D341Med (cell line): ENCODE measurements at places on chromosomes 6 and 20.
A peak's percentile ranks its signal among the peaks of the same experiment; 100 is the strongest.

DNA sequence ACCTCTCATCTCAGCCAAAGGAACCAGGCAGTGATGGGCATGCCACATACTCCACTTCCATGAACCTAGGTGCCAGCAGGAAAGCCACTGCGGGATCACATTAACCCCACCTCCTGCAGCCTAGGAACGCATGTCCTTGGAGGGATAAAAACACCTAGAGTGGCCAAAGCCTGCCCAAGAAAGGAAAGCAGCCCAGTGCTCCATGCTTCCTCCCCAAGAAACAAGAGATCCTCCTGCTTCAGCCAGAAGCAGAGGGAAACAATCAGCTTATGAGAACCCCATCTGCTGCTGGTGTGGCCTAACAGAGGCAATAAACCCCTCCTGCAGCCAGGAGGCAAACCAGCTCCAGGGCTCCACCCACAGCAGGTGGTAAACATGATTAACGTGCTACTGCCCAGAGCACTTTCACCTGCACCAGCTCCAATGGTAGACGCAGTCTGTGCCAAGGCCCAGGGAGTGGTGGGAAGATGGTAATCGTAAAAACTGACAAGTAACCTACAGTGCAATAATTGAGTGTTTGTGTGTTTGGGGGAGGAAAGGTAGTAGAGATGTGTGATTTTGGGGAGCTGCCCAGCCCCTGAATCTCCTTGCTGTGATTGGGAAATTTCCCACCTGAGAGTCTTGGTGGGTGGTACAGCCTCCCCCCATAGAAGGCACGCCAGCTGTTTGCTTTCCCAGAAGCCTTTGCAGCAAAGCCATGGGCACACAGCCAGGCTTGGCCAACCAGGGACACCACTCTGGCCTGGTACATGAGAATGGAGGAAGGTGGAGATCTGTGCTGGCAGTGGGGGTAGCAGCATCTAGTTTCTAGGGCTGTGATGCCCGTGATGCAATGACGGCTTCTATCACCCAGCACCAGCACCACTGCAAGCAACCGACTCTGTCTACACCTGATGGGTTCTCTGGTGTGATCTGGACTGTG is 50.6 kb upstream of the TBC1D7 start:
- peak; percentile 78 for DNase-seq

DNA sequence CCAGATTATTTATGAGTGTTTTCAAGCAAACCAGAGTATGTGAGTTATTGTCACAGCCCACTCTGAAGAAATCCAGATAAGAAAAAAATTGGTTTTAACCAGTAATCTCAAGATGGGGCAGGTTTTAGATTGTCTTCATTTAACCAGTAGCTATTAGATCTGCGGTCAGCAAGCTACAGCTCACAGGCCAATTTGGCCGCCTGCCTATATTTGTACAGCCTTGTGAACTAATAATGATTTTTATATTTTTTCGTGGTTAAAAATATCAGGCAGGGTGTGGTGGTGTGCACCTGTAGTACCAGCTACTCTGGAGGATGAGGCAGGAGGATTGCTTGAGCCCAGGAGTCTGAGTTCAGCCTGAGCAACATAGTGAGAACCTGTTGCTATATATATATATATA is 5.0 kb downstream of the FAM209B start:
- DNase-seq: no peak

DNA sequence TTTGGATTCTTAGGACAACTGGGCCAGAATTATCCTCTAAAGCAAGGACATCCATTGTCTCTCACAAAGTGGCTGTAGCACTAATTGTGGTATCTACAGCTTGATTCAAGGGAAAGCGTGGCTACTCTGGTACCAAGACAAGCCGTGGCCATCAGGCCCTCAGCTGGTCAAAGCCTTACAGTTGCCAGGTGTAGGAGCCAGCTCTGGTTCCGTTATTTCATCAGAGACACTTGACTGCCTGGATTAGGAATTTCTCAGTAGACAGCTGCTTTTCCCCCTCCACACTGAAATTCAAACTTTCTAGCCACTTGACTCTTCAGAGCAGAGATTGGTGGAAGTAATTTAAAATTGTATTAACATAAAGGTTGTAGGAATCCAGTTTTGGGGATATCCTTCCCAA is 104.2 kb downstream of the ANKS1A start:
- DNase-seq: no peak

GRCh38 chr20:45503403-45503802 is 12.0 kb downstream of the SPINT3 start:
- DNase-seq: no peak

- DNase-seq: no peak
These were observed 322.4 kb downstream of the TFAP2B start for GRCh38 chr6:51141080-51141479.

DNA sequence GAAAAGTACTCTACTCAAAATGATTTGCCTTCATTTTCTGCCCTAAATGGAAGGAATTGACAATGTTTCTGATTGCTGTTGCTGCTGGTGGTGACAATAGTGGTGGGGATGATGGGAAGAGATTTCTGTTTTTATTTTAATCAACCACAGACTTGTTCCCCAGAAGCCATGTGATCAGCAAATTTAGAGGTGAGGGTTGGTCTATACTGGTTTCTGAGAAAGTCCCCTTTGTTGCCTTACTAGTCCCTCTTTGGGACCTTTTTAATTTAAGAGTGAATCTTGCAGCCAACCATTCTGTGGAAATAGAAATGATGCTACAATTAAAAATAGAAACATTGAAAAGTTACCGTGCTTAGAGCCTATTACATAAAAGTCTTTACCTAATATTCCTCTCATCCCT is 43.2 kb downstream of the AIG1 start:
- DNase-seq: no peak

GRCh38 chr6:76701610-76702009 is 629.1 kb upstream of the IMPG1 start:
- DNase-seq: no peak

- no peak for DNase-seq
These were observed 55.5 kb downstream of the REV3L start for GRCh38 chr6:111427341-111428116.

DNA sequence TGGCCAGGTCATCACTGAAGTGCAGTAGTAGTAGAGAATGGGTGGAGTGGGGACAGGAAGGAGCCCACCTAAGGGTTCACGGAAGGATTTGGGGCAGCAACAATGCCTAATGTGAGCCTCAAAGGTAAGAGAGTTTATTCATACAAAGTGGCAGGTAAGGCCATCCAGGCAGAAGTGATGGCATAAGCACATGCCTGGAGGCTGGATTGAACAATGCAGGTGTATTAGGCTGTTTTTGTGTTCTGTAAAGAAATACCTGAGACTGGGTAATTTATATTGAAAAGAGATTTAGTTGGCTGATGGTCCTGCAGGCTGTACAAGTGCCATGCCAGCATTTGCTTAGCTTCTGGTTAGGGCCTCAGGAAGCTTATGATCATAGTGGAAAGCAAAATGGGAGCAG is 48.3 kb downstream of the CLIC5 start:
- no peak for DNase-seq

DNA sequence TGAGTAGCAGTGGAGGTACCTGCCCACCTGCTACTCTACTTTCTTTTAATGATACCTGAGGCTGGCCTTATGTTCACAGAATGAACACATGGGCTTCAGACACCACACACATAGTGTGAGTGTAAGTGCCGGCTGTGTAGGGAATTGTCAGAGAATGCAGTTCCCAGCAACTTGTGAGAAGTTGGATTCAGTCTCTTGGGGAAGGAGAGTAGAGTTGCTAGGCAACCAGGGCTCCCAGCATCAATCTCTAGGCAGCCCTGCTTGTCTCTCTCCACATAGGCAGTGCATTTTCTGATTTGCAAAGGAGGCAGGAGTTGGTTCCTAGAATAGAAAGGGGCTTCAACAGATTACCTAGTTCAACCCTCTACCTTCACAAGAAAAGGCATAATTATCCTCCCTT is 74.1 kb downstream of the BFSP1 start:
- DNase-seq: no peak

GRCh38 chr6:89775150-89775549 is 44.4 kb downstream of the MDN1 start:
- DNase-seq: no peak

GRCh38 chr6:170142559-170142958 is 148.3 kb downstream of the DLL1 start:
- DNase-seq: no peak

DNA sequence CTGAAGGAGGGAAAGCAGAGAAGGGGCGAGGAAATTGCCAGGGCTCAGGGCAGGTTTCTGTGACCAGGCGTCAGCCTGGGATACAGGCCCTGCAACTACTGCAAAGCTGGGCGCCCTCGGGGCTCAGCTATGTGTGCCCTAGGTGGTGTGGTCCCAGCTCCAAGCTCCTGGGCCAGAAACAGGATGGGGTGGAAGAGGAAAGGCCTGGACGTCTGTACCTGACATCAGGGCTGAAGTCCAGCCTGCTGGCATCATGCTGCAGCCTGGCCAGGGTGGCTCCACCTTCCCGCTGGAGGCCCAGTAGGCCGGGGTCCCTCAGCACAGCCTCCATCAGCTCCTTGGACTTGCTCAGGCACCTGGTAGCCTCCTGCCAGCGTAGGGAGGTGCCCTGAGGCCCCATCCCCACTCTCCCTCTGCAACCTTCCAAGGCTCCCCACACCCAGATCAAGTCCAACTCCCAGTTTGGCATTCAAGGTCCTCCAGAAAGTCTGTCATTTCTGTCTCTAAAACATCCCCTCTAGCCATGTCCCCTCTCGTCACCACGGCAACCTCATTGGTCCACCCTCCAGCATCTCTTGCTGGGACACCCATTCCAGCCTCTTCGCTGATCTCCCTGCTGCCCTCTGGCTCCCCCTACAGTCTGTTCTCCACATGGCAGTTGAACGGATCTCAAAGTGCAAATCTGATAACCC is 38.2 kb downstream of the KIAA1755 start:
- peak; percentile 83 for DNase-seq

- no peak for DNase-seq
These were observed 64.6 kb downstream of the ZC2HC1B start for GRCh38 chr6:143928853-143929252.

DNA sequence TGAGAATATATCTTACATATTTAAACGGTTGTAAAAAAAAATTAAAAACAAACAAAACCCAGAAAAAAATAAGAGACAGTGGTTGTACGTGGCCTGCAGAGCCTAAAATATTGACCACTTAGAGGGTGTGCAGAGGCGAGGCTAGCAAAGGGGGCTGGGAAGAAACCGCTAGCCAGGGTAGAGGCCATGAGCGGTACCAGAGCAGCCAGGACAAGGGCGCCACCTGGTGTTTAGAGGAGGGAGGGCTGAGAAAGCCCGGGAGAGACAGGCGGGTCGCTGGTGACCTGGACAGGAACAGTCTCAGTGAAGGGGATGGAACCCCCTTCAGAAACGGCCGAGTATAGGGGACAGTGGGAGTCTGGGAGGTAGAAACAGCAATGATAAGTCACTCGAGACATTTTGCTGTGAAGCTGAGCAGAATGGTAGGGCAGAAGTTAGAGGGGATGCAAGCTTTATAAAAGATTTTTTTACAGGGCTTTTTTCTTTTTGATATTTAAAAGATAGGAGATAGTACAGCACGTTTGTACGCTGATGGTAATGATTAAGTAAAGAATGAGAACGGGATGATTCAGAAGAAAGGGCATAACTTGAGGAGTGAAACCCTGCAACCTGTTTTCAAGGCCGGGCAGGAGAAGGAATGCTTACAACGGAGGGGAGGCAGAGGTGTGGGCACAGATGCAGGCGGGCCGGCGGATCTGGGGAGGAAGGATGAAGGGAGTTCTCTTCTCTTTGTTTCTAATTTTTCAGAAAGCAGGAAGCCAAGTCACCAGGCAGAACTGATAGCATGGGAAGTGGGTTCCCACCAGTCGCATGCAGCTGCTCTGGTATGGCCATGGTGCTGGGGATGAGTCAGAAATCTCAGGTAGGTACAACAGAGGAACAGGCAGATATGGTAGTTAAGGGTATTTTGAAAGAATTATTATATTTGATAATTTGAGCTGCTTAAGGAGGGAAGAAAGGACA is 76.2 kb downstream of the FAM229B start:
- peak; percentile 91 for DNase-seq

GRCh38 chr6:53605543-53606235 is 59.9 kb downstream of the KLHL31 start:
- no peak for DNase-seq

DNA sequence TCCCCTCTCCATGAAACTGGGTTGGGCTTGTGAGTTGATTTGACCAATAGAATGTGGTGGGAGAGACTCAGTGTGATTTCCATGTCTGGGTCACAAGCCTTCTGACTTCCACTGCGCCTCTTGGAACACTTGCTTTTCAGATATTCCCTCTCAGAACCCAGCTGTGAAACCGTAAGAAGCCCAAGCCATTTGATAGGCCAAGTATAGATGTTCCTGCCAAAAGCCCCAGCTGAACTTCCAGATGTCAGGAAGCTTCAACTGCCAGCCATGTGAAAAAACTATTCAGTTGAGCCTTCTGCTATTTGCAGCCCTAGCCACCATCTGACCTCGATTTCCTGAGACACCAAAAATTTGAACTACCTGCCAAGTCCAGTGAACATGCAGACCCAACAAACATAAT is 387.8 kb upstream of the GJE1 start:
- no peak for DNase-seq

DNA sequence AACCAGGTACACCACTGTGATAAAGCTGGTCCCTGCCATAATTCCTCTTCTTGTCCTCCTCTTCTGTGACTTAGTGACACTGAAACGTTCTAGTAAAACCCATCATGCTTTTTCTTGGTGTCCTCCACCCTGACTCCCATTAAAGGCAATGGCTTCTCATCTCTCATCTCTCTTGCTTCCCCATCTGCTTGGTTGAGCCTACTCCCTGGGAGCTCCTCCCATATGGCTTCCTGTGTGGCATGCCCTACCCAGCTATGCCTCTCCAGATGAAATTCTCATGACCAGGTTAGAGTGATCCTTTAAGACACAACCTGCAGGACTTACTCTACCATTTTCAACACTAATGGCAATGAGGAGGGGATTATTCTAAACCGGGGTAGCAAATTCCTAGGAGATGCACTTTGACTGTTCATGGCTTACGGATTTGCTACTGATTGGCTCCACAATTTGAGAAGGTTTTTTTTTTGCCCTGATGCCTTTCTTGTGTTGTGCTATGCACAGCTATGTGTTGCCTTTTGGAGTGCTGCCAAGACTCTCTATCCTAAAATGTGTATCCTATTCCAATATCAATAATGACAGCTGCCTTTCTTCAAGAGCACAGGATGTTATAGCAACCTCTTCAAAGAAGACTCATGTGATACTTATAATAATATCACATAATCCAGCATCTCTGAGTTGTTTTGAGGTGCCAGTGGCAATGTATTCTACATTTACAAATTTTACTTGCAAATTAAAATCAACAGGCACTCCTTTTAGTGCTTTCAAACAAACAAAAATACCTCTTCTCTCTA is 6.1 kb downstream of the SIRPG start:
- DNase-seq: no peak

DNA sequence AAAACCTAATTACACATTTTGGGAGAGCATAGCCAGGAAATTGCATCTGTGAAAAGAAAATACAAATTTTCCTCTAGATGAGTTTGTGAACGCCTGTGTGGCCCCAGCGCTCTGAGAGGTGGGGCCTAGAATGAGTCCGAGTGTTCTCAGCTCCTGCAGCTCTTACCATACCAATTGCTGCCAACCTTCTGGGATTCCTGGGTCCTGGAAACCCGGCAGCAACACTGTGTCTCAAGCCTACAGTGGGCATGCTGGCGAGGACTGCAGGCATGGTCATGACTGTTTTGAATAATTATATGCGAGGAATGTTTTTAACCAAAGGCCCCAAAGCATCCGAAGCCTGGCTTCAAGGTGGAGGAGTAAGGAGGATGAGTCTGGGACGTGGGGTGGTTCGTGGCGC is 90.4 kb downstream of the SERAC1 start:
- DNase-seq: no peak

- no peak for DNase-seq
These were observed 286.0 kb downstream of the FOXC1 start for GRCh38 chr6:1895721-1896120.
